Activated naive CD8-positive, alpha-beta T cell treated with anti-CD3 and anti-CD28 coated beads, Interleukin-2, amount 50 U/mL, for 16 hours (primary cell): ENCODE measurements at places on chromosomes 3 and 15.

GRCh38 chr3:159960188-159961148, 28.2 kb upstream of the IL12A start:
- no peak for DNase-seq

DNA sequence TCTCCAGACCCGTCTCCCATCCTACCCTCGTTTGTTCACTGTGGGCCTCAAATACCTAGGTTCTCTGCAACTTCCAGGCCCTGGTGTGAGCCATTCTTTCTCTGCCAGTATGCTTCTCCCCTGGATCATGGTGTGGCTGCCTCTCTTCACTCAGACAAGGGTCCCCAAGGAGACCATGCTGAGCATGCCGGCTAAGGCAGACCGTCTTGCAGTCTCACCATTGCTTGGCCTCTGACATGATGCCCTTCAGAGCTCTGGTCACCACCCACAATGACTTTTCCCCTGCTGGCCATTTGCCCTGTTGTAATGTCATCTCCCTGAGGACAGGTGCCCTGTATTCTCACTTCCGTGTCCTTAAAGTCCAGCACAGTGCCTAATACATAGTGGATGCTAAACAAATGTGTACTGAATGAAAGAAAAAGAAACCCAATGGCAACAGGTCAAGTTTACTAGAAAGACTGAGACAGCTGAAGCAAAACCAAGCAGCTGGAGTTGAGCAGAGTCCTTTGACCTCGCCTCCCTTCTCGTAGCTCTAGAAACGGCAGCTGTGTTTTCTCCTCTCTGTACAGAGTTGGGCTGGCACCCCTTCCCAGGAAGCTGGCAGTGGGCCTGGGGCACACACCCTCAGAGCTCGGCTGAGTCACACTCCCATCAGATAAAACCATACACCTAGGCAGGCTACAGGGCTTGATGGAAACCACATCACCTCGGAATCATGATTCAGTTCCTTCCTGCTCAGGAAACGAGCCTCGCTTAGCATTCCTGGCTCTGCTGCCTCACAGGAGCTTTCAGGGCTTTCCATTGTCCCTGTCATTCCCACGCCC, 8.6 kb downstream of the TLR9 start:
- no peak for DNase-seq

DNA sequence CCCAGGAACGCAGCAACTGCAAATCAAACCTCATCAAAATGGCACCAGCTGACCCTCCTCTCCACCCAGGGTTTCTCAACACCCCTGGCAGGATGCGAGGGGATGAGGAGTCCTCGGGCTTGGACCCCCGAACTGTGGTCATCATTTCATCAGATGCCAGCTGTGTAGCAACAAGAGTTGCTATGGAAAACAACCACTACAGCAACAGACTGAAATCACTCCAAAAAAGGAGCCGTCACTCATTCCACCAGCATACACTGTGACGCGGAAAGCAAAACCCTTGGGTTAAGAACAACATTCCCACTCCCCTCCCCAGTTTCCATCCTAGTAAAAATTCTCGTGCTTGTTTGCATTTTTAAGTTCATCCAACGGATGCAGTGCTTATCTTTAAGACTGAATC, 40.1 kb downstream of the VGLL4 start:
- no peak for DNase-seq

DNA sequence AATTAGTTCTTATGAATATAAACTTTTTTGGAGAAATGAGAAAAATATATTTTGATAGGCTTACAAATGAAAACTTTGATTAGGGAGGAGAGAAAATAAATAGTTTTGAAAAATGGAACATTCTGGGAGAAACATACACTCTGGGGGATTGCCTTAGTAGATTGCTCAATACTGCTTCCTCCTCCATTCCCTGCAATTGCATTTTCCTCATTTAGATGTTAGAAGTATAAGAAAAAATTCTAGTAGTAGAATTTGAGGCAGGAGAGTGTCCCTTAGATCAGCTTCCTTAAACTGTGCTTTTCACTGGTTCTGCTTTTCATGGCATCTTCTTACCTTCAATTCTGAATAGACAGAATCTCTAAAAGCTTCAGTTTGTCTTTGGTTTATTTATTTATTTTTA, 46.2 kb upstream of the CTDSPL2 start:
- no peak for DNase-seq

- DNase-seq: no peak
These were observed 54.2 kb downstream of the PHLDB2 start for GRCh38 chr3:111913163-111913763.

DNA sequence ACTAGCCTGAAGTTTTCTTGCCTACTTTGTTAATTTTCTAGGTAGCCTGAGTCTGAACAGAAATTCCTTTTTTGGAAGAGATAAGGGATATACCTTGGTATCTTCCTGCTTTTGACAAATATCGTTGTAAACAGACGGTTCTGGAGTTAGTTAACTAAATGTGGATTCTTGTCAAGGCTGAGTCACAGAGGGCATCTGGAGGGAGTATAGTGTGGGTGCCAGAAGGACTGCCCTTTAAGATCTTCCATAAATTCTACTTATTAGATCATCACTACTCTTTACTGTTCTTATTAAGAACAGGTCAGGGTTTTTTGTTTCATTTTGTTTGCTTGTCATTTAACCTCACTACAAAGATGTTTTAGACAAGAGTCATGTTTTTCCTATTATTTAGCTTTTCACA, 125.3 kb upstream of the SKOR1 start:
- no peak for DNase-seq

- DNase-seq: no peak
These were observed 80.1 kb downstream of the ST8SIA2 start for GRCh38 chr15:92473756-92474155.

DNA sequence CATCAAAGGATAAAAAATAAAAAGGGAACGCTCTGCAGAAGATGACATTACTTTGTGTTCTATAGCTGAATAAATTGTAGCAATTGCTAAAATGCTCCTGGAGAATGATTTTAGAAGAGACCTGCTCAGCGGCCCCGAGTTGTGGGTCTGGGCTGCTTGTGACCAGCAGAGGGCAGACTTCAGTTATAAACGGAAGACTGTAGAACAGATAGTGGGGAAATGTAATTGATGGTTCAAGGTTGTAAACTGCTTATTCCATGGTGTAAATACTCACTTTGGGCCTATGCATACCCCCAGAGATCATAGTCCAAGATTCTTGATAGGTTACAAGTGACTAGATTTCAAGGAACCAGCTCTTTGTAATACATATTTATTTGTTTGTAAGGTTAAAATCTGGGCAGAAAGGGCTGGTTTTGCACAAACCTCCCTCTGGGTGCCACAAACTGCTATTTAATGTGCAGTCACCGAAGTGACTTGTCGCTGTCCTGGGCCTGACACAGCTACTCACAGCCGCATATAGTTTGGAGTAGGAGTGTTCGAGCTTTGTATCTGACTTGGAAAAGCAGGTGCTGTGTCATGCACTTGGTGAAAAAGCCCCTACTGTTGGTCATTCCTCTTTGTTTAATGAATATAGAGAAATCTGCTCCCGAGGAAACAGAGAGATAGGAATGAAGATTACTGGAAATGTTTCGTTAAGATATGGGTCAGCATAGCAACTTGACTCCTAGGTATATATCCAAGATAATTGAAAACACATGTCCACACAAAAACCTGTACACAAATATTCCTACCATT, 34.7 kb upstream of the NDUFB4 start:
- DNase-seq: peak; percentile 31

- DNase-seq: no peak
These were observed 173.2 kb downstream of the TCF12 start for GRCh38 chr15:57091636-57092035.

DNA sequence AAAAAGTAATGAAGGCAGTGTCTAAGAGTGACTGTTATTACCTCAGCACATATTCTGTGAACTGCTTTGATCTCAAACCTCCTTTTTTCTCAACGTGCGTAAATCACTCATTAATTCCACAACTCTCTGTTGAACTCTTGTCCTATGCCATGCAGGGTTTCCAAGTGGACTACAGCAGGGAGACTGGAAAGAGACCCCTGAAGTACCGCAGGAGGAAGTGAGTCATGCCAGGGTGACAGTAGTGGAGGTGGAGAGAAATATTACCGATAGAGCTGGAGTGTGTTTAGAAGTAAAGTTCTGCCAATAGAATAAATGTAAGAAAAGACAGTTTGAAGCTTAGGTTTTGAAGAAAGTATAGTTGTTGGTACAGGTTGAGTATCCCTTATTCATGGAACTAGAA, 908.9 kb downstream of the ROBO1 start:
- no peak for DNase-seq

DNA sequence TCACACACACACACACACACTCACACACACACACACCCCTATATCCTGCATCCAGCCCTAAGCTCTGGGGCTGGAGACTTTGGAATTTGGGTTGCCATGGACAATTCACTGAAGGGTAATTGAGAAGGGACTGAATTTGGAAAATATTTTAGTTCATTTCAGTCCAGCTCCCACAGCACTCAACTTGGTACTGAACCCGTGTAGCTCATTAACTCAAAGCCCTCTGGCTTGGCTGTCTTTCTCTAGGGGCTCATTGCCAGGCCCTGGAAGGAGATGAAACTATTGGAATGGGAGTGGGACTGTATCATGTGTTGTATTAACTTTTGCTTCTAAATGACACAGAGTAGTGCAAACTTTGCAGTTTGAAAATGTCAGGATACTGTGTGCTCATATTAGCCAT, 157.3 kb downstream of the EPHB1 start:
- DNase-seq: no peak

- DNase-seq: no peak
These were observed 4.6 kb upstream of the ABCC5 start for GRCh38 chr3:184022323-184022722.

DNA sequence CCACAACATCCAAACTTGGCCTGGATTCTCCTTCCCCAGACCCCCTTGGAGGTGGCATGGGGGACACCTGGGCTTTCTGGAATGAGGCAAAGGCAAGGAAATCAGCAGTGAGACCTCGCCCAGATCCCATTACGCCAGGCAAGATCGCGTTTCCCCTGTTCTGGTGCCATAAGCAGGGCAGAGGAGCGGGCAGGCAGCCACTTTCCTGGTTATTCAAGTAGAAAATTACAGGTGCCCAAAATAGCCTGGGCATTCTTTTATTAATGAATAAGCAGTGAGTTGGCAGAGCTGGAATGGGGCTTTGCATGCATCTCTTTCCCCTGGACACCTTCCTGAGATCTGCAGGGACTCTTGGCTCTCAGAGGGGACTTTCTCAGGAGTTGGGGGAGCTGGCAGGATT, 31.5 kb upstream of the FAM107A start:
- no peak for DNase-seq

GRCh38 chr3:102020735-102021134, 171.4 kb downstream of the NFKBIZ start:
- no peak for DNase-seq

GRCh38 chr3:123725652-123726400, 141.0 kb upstream of the HACD2 start:
- DNase-seq: no peak

DNA sequence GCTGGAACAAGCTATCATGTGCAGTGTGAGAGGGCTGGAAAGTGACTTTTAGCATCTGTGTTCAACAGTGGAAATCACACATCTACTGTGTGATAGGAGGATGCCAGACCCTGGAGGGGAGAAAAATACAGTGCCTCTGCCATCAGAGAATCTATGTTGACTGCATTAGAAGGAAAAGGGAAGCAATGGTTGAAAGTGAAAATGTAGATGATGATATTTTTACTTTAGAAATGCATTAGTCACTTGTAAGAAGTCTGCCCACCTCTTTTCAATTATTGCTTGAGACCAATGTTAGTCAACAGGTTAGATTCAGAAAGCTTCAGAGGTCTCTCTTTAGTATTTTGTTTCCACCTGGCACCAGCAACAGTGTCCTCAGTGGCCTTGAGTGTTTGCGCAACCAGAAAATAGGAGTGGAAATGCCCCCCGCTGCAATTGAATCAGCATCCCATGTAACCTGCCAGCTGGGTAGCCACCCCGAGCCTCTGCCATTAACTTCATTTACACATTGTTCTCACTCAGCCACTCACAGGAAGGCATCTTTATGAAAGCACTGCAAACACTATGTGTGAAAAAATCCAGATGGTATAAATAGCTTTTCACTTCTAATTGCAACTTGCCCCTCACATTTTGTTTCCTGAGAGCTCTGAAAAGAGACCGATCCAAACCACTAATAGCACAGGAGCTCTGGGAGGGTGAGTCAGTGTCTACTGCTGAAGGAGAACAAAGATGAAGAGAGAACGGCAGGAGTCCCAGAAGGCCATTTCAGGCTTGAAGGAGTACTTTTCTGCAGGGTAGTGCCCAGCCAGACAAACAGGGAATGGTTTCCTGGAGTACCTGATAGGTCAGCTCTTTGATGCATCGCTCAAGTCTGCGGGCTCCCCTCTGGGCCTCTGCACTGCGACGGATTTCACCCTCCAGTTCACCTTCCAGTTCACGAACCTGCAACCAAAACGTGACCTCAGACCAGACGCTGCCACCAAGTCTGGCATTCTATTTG, 92.1 kb downstream of the HHLA2 start:
- DNase-seq: no peak

- DNase-seq: no peak
These were observed 219.0 kb downstream of the NFKBIZ start for GRCh38 chr3:102068327-102068726.
